ENCODE measurements at places on chromosomes 2 and 18.
A peak's percentile ranks its signal among the peaks of the same experiment; 100 is the strongest.

DNA sequence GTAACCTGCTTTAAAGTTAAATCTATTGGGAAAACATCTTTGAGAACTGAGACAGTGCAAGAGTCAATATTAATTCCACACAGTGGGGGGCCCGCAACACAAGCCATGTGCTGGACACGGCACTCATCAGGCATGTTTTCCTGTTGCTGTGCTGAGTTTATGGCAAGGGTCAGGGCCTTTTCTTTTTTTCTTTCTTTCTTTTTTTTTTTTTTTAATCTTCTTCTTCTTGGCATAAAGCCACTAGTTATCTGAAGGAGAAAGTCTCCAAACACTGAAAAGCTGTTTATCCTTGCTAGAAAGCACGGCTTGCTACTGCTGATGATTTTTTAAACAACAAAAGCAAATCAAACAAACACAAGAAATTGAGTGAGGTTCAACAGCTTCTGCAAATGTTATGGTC, 252.1 kb downstream of the ZNF521 start:
- no peak for DNase-seq

GRCh38 chr2:176851200-176851888, 361.2 kb upstream of the HNRNPA3 start:
- DNase-seq: no peak

DNA sequence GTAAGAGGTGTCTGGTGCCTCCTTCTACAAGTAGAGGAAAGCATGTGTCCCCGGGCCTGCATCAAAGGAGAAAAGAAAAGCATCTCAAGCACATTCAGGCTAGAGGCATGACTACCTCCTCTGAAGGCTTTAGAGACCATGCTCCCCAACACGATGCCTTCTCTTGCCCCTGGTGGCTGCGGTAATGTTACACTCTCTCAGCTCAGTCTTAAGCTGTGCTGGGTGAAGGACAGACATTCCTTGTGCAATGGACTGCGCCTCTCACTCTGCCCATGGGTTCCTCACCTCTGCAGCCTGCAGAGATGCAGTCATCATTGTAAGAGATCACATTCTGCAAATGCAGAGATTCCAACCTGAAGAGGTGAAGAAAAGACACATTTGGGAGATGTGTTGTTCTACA, 148.2 kb upstream of the HNRNPA3 start:
- DNase-seq: no peak

DNA sequence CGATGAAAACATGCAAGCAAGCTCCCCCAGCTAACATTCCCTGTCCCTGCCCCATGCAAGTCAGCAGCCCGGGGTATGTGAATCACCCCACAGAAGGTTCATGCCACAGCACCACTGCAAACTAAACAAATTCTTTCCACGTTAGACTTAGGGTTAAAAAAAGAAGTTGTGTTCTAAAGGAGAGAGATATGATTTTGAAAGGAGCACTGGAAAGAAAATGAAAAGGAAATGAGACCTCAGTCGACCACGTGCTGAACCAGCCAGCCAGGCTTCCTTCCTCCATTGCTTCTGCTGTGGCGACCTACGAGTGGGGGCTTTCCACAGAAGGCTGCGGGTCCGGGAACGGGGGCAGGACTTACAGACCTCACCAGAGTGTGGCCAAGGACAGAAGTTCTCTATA, 52.0 kb downstream of the ARL4C start:
- DNase-seq: peak; percentile 31
